ENCODE measurements at places on chromosomes 16 and 17.

- no peak for DNase-seq
Measured at GRCh38 chr17:19344311-19345066, 18.0 kb downstream of the B9D1 start.

- no peak for DNase-seq
Measured at GRCh38 chr17:28397275-28397674, 8.7 kb downstream of the SLC46A1 start.

DNA sequence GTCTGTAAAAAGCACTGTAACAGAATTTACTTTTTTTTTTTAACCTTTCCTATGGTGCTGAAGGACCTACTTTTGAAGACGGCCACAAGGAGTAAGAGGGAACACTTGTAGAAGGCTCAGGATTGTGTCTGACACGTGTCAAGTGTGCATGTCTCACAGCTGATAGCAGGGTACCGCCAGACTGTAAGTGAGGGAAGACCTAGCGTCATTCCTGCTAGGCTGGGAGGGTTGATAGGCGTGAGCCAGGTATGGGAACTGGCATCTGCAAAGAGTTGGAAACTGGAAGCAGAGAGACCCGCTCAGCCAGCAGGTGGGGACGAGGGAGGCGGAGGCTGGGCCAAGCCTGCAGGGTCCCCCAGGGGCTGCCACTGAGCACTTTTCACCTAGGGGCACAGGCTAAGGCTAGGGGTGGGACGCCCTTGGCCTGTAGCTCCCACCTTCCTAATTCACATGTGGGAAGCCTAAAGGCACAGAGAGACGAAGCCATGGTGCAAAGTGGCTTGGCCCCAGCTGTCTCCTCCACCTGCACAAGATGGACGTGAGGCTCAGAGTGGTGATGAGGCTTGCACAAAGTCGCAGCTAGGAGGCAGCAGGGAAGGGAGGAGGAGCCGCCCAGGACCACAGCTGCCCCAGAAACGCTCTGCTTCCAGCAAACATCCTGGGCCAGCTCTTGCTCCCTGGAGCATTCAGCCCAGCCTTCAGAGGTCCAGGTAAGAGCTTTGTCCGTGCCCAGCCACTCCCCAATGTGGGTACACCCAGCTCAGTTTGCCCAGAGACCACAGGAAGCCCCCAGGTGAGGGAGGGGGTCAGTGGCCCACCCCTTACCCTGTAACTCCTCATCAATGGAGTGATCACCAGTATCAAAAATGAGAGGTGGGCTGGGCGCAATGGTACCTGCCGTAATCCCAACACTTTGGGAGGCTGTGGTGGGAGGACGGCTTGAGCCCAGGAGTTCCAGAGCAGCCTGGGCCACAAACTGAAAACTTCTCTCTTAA is 18.9 kb downstream of the VASN start:
- no peak for DNase-seq

DNA sequence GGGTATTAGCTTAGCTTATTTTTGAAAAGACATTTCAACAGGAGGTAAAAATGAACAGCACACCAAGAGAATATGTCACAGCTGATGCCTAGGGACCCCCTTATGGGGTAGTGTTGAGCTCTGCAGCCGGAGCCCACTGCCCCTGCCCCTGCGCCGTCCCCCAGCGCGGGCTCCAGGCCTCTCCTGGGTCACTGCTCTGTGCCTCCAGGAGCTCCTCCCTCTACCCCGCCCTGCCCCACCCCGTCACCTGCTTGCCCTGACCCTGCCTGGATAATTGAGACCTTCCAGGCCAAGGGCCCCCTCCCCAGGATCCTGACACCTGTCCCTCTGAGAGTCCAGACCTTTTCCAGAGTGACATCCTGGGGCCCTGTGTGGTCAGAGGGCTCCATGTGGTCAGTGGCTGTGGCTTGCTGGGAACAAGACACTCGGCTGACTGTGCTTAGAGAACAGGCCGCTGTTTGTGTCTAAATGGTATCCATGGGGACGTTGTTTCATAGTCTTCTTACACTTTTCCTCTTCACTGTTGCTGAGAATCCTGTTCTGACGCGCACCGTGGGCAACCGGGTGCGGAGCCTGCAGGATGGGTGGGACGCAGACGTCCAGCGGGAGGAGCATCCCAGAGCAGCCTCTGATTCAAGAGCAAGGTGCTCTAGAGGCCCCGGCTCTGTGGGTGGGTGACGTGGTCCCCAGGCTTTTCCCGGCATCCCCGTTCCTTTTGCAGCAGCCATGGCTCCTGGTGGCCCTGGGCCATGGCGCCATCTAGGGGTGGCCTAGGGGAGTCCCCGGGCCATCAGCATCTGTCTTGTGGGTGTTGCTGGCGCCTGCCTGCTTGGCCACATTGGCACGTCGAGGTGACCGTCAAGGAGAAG is 20.0 kb upstream of the WFIKKN1 start:
- DNase-seq, result peak; percentile 56

DNA sequence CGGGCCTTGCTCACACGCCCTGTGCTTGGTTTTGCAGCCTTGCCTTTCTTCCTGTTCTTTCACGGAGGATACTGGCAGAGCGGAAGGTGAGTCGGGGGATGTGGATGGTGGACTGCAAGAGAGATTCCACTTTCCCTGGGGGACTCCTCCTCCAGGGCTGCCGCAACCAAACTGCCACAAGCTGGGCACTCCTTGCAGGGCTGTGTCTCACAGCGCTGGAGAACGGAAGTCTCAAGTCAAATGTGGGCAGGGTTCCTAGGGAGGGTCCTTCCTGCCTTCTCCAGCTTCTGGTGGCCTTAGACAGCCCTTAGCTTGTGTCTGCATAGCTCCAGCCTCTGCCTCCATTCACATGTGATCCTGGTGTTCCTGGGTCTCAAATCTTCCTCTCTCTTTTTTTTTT is 11.4 kb upstream of the BIRC5 start:
- no peak for DNase-seq

GRCh38 chr17:64327201-64327930 is 63.3 kb downstream of the PECAM1 start:
- no peak for DNase-seq

- DNase-seq, result no peak
Measured at GRCh38 chr16:89473791-89474414, 16.5 kb downstream of the ANKRD11 start.

- DNase-seq, result peak; percentile 68
Measured at GRCh38 chr16:1656808-1657617, 21.1 kb upstream of the JPT2 start.

- DNase-seq, result no peak
Measured at GRCh38 chr16:2698965-2699750, 16.8 kb downstream of the KCTD5 start.

GRCh38 chr16:90048347-90048722 is 28.8 kb downstream of the PRDM7 start:
- no peak for DNase-seq

GRCh38 chr16:82630219-82630618 is 3.5 kb downstream of the CDH13 start:
- no peak for DNase-seq

DNA sequence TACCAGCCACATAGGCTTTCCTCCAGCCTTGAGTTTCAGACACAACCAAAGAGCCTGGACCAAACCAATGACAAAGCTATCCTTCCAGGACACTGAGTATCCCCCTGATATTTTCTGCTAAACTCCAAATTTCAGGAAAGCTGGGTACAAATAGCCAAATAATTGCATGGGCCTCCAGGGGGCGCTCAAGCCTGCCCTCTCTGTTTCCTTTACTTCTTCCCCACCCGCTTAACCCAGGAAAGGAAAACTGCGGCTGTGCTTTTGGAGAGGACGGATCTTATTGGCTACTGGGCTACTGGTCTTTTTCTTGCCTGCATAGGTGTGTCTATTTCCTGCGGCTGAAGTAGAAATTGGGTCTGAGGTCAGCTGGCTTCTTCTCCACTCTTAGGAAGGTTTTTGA is 30.1 kb downstream of the GNGT2 start:
- peak; percentile 67 for DNase-seq
